ENCODE measurements at places on chromosomes 7 and 10.

- no peak for DNase-seq
These were observed 55.2 kb downstream of the SAMD9 start for GRCh38 chr7:93062599-93062998.

DNA sequence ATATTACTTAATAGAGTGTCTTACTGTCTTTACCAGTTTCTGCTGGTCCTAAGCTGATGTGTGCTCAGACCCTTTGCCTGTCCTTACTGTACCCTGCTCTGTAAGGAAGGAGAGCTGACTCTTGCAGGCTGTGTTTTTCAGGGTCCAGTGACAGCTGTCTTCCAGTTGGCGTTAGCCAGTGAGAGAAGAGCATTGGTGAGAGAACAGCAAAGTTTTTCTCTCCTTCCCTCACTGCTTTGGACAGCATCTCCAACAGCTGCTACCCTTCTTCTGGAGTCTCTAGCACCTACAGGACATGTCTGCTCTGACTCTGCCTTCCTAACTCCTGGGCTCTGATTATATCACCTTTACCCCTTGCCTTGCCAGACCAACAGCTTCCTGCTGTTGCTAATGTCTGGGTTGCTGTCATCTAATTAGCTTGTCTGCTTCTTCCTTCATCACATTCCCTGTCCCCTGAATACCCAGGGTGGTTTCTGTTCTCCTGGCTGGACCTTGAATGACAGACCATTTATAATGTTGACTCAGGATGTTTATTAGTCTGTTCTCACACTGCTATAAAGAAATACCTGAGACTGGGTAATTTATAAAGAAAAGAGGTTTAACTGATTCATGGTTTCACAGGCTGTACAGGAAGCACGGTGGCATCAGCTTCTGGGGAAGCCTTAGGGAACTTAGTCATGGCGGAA lies 23.5 kb upstream of the PANK1 start:
- no peak for DNase-seq

GRCh38 chr7:23075571-23075970 lies 30.0 kb upstream of the KLHL7 start:
- no peak for DNase-seq

- DNase-seq: no peak
These were observed 6.1 kb upstream of the FGL2 start for GRCh38 chr7:77205706-77206105.

DNA sequence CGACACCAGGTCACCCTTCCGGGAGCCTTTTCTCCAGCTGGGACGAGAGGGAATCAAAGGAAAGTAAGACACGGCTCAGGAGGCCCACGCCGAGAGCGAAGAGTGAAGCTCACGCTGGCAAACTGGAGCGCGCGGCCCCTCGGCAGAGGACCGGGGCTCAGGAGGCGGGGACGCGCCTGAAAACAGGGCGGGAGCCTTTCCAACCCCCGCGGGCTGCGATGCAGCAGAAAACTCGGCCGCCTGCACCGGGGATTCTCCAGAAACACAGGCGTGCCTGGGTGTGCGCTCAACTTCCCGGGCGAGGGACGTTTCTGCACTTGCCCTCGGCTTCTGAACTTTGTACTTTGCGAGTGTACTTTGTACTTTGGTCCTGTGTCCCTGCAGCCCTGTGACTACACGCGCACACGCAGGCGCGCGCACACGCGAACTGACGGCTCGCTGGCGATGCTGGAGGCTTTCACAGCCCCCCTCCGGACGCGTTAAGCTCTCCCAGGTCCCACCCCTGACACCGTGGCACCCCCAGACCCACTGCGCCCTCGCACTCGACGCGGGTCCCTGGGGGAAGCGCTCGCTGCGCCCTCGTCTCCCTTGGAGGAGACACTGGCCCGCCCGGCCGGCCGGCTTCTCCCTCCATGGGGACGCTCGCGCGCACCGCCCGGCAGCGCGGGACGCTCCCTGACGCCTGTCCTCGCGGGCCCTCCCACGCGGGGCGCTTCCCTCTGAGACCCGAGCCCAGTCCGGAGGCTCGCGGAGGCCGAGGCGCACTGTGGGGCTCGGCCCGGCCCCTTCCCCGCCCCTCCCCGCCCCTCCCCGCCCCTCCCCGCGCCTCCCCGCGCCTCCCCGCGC lies 588 bp upstream of the PAOX start:
- DNase-seq: peak; percentile 51

- DNase-seq: no peak
These were observed 43.8 kb upstream of the RPA3 start for GRCh38 chr7:7761974-7762779.

DNA sequence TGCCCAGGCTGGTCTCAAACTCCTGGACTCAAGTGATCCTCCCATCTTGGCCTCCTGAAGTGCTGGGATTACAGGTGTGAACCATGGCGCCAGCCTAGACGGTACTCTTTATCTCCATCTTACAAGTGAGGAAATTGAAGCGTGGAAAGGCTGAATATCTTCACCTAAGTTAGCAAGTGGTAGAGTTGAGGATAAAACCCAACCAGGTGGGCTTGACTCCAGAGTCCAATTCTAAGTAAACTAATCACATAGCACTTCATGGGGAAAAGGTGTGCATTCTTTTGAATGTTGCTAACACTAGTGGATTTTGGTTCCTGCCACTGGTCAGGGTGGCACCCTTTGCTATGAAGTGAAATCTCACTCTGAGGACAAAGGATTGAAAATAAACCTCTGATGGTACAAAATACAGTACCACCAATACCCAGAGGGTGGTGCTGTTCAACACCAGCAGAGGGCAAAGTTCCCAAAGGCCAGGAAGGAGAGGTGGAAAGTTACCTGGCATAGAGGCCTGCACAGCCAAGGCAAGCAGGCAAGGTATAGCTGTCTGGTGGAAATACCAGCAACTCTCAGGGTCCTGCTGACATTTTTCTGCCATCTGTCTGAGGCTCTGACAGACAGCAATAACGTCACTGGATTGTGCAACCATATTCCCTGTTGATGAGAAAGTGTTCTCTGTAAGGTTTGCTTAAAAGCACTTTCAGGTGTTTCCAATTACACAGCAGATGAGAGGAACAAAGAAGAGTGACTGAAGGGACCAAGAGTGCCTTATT lies 17.6 kb downstream of the ZDHHC16 start:
- DNase-seq: peak; percentile 21

DNA sequence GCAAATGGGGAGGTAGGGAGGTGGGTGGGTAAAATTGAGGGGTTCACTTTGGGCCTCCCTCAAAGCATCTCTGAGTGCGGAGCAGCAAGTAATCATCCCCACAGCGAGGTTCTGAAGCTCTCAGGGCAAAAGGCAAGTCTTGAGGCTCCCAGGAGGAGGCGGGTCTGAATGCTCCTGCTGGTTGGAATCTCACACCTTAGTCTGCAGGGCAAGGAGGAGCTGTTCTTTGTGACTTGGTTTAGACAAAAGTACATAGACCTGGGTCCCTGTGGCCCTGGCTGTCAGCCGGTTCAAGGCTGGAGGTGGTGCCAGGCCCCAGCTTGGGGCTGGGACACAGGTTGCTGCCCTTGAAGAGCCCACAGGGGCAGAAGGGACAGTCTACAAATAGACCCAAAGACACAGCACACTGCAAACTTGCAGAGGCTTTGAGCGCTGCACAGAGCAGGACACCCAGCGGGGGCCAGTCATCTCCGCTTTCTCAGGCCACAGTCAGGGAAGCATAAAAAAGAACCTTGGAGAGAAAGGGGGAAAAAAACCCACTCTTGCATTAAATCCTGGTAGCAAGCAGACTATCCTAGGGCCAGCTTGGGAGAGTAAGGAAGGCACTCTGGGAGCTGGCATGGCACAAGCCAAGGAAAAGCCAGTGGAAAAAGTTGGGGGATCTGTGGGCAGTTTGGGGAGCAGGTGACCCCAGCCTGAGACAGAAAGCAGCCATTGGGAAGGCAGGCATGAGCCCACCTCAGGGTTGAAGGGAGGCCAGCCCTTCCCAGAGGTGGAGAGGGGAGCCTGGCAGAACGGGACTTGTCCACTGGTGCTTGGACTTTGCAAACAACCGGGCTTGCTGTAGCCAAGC lies 926 bp upstream of the C10orf71 start:
- DNase-seq: no peak

DNA sequence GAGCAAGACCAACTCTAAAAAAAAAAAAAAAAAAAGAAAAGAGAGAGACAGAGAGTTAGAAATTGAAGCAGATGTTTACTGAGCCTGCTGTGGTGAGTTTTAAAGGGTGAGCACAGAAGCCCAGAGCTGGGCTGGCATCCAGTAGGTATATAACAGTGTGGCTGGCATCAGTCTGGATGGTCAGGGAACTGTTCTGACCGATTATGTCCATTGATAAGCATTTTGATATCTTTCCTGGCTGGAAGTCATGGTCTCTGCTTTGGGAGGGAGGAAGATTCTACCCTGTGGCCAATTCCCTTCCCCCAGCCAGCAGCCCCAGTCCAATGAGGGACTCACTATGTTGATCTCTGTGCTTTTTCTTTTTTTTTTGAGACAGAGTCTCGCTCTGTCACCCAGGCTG lies 65.2 kb upstream of the PODXL start:
- no peak for DNase-seq

GRCh38 chr7:79702116-79702515 lies 248.6 kb upstream of the MAGI2 start:
- no peak for DNase-seq

DNA sequence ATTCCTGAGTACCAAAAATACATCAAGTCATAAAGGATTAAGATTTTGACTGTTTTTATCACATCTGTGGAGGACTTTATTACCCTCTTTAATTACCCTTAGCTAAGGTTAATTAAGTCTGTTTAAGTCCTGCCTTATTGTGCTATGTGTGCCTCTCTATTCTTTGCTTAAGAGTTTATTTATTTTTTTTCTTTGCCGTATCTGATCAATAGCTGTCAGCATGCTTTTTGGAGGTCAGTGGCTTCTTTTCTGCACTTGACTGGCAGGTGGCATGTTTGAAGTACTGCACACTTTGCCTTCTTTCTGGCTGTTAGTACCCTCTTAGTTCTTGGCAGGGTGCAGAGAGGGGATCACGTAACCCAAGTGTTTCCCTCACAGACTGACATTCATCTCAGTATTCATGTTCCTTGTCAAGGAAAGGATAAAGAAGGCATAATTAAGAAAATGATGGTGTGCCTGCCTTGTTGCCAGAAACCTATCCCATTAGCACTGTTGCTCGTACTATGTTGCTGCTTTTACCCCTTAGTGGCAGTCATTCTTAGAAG lies 225.8 kb downstream of the EXOC4 start:
- DNase-seq: no peak

GRCh38 chr7:44101303-44101965 lies 2.7 kb upstream of the AEBP1 start:
- DNase-seq: no peak

DNA sequence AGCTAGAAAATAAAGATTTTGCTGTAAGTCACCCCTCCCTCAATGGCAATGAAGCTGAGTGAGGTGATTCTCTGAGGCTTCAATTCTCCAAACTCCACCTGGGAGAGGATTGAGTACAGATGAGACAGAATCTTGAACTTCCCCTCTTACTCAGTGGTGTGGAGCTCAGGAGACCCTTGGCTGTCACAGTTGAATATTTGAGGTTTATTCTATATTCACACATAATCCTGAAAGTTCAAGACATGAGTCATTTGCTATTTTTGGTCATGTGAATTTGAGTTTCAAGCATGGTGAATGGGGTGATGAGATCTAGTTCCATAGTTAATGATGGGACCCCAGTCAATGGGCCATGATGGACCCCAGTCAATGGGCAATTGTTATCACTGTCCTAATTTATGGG lies 13.9 kb upstream of the TECTB start:
- DNase-seq: no peak

DNA sequence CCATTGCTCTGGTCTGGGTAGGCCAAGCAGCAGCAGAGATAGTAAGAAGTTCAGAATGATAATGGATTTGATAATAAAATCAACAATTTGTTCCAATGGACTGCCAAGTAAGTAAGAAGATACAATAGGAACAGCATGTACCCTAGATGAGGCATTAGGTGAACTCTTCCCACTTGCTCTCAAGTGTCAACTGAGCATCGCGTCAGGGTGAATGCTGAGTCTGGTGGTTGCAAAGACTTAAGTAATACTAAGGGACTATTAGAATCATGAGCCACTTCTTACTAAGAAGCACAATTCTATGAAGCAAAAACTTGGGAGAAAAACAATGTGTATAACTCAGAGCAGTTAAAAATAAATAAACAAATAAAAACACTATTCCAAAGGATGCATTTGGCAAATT lies 54.5 kb downstream of the LRRN3 start:
- no peak for DNase-seq

GRCh38 chr7:129536323-129536722 lies 34.0 kb downstream of the SMKR1 start:
- DNase-seq: no peak

GRCh38 chr10:58140691-58141347 lies 126.9 kb downstream of the IPMK start:
- DNase-seq: no peak

- no peak for DNase-seq
These were observed 15.6 kb downstream of the LAT2 start for GRCh38 chr7:74225400-74225799.

- DNase-seq: no peak
These were observed 227.1 kb downstream of the AGMO start for GRCh38 chr7:15334536-15335263.

DNA sequence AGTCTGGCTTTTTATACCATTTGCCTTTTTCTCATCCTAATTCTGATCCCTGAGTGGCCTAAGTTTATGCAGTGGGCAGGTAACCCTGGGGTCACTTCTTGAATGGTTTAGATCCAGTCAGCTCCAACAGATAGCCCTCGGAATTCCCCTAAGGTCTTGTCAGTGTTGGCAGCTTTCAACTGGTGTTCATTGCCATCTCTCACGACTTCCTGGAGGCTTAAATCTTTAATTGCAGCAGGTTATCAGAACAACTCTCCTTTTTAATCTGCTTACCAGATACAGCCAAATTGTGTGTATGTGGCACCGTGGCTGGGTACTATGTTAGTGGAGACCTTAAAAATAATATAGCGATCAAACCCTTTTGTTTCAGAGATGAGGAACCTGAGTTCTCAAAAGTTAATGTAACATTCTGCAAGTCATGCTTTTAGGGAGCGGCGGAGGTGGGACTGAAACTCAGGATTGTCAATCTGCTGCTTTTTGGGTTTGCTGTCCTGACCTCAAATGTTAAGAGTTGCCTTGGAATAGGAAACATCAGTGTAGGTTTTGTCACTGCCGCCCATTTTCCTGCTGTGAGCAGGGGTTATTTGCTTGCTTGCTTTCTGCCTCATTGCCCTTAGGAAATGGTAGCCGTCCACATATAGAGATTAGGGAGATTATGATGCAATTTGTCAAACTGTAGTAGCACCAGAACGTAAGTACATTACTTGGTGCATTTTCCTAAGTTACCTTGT lies 818 bp downstream of the DLD start:
- no peak for DNase-seq

Data from stimulated activated CD4-positive, alpha-beta T cell treated with anti-CD3 and anti-CD28 coated beads, Interleukin-4, amount 100 ng/mL, for 4 hours (primary cell).